ENCODE measurements at places on chromosomes 7 and 10. TPM values are rescaled to one million over a fixed set of nuclear protein-coding genes. Genes with fewer than 3 reads are reported as not detected.

GRCh38 chr7:140159497-140159896 is 17.3 kb downstream of the KDM7A start:
- no peak for DNase-seq

- no peak for DNase-seq
Observed at GRCh38 chr10:86450806-86451603, 70.6 kb downstream of the WAPL start.

- DNase-seq: no peak
Observed at GRCh38 chr7:48786951-48787350, 137.4 kb upstream of the CDC14C start.

- DNase-seq: no peak
Observed at GRCh38 chr10:74103560-74104258, 46.9 kb downstream of the AP3M1 start.

DNA sequence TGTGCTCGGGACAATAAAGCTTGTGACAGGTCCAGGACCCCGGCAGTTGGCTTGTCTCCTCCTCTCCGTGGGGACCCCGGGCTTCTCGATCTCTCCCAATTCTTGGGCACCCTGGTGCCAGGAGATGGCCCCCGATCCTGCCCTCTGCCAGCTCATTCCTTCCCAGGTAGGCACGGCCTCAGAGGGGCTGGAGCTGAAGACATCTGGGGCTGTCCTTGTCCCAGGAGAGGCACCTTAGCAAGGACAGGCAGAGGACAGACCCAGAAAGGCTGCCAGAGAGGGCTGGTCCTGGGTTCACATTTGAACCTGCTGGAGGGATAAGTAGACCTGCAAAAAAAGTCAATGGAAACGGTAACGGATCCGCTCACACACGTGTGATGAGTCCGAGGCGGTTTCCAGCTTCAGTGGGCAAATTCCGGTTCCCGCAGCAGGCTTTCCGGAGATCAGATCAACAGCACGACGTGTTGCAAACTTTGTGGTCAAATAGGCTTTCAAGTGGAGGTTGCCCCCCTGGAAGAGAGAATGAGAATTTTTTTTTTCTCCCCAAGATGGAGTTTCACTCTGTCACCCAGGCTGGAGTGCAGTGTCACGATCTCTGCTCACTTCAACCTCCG is 47.7 kb upstream of the GTF2IRD1 start:
- no peak for DNase-seq

GRCh38 chr7:6505685-6506559 is 45.3 kb downstream of the GRID2IP start:
- no peak for DNase-seq

DNA sequence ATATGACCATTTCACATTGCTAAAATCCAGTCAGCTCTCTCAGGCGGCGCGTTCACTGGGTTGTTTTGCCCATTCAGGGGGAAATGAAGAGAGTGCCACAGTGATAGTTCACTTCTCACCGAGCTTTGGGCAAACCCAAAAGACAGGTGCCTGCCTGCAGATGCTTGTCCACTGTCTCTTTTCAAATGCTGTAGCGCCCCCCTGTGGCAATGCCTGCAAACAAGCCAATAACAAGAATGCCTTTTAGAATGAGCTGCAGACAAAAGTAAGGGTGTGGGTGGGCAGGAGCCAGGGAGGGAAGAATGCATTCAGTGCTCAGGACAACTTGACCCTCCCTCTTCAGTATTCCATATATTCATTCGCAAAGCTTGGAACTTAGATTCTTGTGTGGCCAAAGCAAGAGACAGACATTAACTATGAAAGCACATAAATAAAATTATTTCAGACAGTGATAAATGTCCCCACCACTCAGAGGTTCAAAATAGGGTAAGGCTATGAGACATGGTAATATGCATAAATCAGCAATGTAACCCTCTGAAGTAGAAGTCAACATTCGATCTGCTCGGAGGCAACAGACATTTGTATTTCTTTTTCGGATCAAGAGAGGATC is 86.9 kb downstream of the JAZF1 start:
- DNase-seq: peak; percentile 40

DNA sequence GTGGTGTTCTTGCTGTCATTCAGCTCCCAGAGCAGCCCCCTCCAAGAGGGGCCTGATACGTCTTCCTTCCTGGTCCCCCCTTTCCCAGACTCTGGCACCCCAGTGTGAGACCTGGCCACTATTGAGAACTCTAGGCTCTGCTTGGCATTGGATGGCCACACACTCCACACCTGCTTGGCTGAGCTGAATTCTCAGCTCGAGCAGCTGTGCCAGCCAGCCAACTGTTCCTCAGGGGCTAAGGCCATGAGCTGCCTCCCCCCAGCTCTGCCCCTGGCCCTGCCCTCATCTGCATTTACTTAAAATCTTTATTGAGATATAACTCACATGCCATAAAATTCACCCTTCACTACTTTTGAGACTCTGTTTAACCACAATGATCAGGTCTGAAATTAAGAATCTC is 6.7 kb downstream of the TLL2 start:
- DNase-seq: no peak

- no peak for DNase-seq
Observed at GRCh38 chr10:88851706-88852105, at the start of gene ANKRD22. TSS of gene ANKRD22 (minus strand) at chr10:88851844. CDS start at chr10:88851607, 237 bp downstream.

DNA sequence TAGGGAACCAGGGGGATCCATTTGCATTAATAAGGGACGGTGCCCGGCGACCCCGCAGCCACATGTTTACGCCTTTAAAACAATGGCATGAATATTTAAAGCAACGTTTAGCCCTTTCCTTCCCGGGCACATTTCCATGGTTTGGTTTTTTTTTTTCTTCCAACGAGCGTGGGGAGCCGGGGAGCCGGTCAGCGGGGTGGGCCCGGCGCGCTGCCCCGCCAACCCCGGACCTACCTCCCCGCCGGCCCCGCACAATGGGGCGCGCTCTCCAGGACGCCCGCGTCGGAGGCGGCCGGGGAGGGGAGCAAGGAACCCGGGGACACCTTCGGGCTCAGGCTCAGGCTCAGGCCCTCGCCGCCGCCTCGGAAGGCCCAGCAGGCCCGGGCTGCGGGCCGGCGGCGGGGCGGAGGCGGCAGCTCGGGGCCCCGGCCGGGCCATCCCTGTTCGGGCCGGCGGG is 1.0 kb downstream of the SEPHS1 start:
- DNase-seq: no peak

GRCh38 chr7:129780974-129781927 is 169.7 kb downstream of the NRF1 start:
- DNase-seq: no peak

- no peak for DNase-seq
Observed at GRCh38 chr7:124943472-124943871, 13.8 kb upstream of the POT1 start.

- no peak for DNase-seq
Observed at GRCh38 chr7:151859111-151859947, 17.6 kb downstream of the PRKAG2 start.

Gene SRPK2
- polyA plus RNA-seq: 64.1 TPM

Gene EPDR1
- 6.9 TPM for polyA plus RNA-seq

Gene PRTFDC1
- not detected for polyA plus RNA-seq

Gene NANOS1
- not detected for polyA plus RNA-seq

Gene AP4M1
- 8.8 TPM for polyA plus RNA-seq

Gene RNF32
- polyA plus RNA-seq: 4.7 TPM

Gene PKD2L1
- polyA plus RNA-seq: not detected

Gene VPS37D
- not detected for polyA plus RNA-seq

Gene CHN2
- 23.9 TPM for polyA plus RNA-seq

Gene HMX2
- not detected for polyA plus RNA-seq

Gene PNLIPRP2
- not detected for polyA plus RNA-seq

Gene NUPR2
- not detected for polyA plus RNA-seq
